ENCODE measurements at places on chromosomes 2 and 18. TPM values are rescaled to one million over a fixed set of nuclear protein-coding genes. Genes with fewer than 3 reads are reported as not detected.

The ACVR2A gene
- total RNA-seq: 1.4 TPM

The LOXHD1 gene
- total RNA-seq: not detected

The ACTG2 gene
- total RNA-seq: 0.89 TPM

The DOK6 gene
- total RNA-seq: 0.52 TPM

The LIMS4 gene
- total RNA-seq: 0.94 TPM

The VIL1 gene
- not detected for total RNA-seq

The PLGLB2 gene
- 0.05 TPM for total RNA-seq

The ZNF512 gene
- 23.3 TPM for total RNA-seq

The FOSL2 gene
- total RNA-seq: 75.2 TPM

The NGEF gene
- total RNA-seq: 7.8 TPM

The LRRC30 gene
- total RNA-seq: not detected

The NYAP2 gene
- total RNA-seq: 2.3 TPM

The MZT2A gene
- 81.9 TPM for total RNA-seq

The SH2D6 gene
- not detected for total RNA-seq

Data from M059J (cell line).